Kidney epithelial cell (primary cell): ENCODE measurements at places on chromosomes 6 and 20. TPM values are rescaled to one million over a fixed set of nuclear protein-coding genes. Genes with fewer than 3 reads are reported as not detected.

The RBBP8NL gene
- 0.34 TPM in 1 of 2 replicates, not detected in the other for total RNA-seq

The RAMACL gene
- total RNA-seq: 0.21 and 0.88 TPM in 2 replicates

The RBM24 gene
- total RNA-seq: 3.1 and 4.2 TPM in 2 replicates

The C2 gene
- total RNA-seq: 0.07 and 0.63 TPM in 2 replicates

The OLIG3 gene
- total RNA-seq: not detected in 2 replicates

The CHRNA4 gene
- total RNA-seq: not detected in 2 replicates

The C20orf144 gene
- total RNA-seq: not detected in 2 replicates

The HLA-DMB gene
- total RNA-seq: 1.0 and 2.3 TPM in 2 replicates

The ERVFRD-1 gene
- not detected in 2 replicates for total RNA-seq

The C6orf58 gene
- not detected in 2 replicates for total RNA-seq

The TINAG gene
- total RNA-seq: 0.75 and 1.3 TPM in 2 replicates

The TP53TG5 gene
- total RNA-seq: not detected in 2 replicates

The PRELID3B gene
- 61.5 and 79.3 TPM in 2 replicates for total RNA-seq

The GPLD1 gene
- total RNA-seq: 1.8 and 3.0 TPM in 2 replicates

The MMUT gene
- 13.0 and 13.8 TPM in 2 replicates for total RNA-seq

The EYA2 gene
- total RNA-seq: not detected in 2 replicates
